Activated CD4-positive, alpha-beta T cell treated with anti-CD3 and anti-CD28 coated beads, Interleukin-2, amount 50 U/mL, for 24 hours (primary cell): ENCODE measurements at places on chromosomes 6 and 20.

- DNase-seq, result no peak
Measured at GRCh38 chr6:11815231-11815630, 36.6 kb upstream of the ADTRP start.

DNA sequence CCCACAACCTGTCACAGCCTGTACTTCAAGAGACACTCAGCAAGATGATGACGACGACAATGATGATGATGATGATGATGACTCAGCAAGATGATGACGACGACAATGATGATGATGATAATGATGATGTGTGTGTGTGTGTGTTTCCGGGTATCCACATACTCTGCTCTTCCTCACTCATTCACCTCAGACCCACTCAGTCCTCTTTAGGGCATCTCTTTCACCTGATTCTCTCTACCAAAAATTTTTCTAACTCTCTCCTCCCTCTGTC lies 1.2 kb upstream of the EIF6 start:
- DNase-seq, result no peak

GRCh38 chr20:45311589-45312211 lies 3.6 kb upstream of the MATN4 start:
- peak; percentile 45 for DNase-seq

GRCh38 chr6:2766767-2767656 lies 1.8 kb downstream of the WRNIP1 start:
- no peak for DNase-seq

GRCh38 chr6:165820407-165820806 lies 157.4 kb upstream of the PDE10A start:
- DNase-seq, result no peak

DNA sequence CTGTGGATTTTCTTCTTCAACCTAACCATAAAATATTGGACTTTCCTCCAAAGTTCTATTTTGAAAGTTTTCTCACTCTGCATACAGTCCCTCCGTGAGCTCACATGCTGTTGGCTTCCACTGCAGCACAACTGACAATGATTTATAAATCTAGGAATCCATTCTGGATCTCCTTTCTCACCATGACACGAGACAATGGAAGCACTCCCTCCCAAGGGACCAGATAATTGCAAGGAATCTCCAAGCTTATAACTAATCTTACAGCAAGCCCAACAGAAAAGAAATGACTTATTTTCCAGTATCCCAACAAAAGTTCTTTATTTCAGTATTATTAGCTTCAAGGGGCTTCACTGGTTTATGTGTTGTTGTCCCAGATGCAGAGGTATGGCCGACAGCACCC lies 729.0 kb downstream of the RFPL4B start:
- no peak for DNase-seq

DNA sequence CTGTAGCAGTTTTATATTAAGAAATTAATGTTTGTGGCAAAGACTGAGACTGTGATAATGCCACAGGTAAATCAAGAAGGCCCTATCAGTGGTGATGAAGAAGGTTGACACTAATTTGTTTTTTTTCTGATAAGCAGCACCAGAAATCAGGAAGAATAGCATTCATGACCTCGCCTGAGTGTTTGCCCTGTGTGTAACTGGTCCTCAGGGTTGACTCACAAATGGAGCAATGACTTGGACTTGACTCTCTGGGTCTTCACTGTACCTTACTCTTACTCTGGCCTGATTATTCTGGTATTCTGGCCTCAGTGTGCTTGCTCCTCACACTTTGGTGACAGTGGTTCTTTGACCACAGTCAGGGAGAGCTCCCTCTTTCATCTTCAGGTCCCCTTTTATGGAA lies 243.9 kb downstream of the HAO1 start:
- DNase-seq, result no peak

- no peak for DNase-seq
Measured at GRCh38 chr20:53255102-53255710, 283.0 kb downstream of the TSHZ2 start.

GRCh38 chr20:49821381-49821780 lies 8.8 kb downstream of the SLC9A8 start:
- no peak for DNase-seq

GRCh38 chr6:72699159-72699558 lies 77.3 kb downstream of the KCNQ5 start:
- no peak for DNase-seq

DNA sequence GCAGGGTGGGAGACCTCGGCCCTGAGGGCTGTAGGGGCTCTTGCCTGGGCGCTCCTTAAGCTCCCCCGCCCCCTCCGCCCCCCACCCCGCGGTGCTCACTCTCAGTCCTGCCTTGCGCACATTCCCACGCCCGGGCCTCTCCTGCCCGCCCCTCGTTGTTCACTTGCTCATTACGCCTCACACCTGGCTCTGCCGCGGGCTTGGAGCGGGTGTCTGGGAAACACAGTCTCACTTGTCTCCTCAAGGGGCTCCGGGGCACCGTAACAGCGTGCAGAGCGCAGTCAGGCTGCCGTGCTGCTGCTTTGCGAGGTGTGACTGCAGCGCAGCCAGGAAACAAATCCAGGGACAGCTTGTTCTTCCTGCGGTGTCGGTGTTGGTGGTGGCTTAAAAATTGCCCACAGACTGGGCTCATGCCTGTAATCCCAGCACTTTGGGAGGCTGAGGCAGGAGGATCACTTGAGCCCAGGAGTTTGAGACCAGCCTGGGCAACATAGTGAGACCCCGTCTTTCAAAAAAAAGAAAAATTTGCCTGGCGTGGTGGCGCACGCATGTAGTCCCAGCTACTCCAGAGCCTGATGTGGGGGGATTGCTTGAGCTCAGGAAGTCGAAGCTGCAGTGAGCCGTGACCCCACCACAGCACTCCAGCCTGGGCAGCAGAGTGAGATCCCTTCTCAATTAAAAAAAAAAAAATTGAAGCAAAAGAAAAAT lies 4.6 kb downstream of the NPBWR2 start:
- no peak for DNase-seq

DNA sequence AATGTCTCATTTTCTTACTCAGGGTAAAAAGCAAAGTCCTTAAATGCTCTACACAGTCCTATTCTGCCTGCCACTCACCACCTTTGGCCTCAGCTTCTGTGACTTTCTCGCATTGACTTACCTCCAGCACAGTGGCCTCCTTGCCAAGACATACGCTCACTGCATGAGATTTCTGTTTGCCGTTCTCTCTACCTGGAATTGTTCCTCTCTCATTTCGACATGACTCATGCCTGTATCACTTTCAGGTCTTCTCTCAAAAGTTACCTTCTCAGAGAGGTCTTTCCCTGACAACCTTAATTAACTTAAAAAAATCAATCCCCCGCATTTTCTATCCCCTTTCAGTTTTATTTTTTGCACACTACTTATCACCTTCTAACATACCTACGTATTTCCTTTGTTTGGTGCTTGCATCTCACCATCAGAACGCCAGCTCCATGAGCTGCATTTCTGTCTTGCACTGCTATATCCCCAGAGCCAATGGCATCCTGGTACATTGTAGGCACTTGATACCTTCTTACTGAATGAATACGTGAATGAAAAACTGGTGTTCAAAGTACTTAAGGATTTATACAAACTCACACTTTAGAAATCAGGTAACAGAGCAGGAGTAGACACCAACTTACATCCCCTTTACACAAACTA lies 24.5 kb downstream of the TENT5A start:
- no peak for DNase-seq

- no peak for DNase-seq
Measured at GRCh38 chr6:10381133-10381829, 33.6 kb downstream of the TFAP2A start.

GRCh38 chr6:97674802-97675201 lies 391.8 kb upstream of the MMS22L start:
- no peak for DNase-seq

GRCh38 chr20:23570178-23570760 lies 2.0 kb upstream of the CST9L start:
- DNase-seq, result no peak

GRCh38 chr6:50724381-50725124 lies 11.2 kb downstream of the TFAP2D start:
- DNase-seq, result no peak

DNA sequence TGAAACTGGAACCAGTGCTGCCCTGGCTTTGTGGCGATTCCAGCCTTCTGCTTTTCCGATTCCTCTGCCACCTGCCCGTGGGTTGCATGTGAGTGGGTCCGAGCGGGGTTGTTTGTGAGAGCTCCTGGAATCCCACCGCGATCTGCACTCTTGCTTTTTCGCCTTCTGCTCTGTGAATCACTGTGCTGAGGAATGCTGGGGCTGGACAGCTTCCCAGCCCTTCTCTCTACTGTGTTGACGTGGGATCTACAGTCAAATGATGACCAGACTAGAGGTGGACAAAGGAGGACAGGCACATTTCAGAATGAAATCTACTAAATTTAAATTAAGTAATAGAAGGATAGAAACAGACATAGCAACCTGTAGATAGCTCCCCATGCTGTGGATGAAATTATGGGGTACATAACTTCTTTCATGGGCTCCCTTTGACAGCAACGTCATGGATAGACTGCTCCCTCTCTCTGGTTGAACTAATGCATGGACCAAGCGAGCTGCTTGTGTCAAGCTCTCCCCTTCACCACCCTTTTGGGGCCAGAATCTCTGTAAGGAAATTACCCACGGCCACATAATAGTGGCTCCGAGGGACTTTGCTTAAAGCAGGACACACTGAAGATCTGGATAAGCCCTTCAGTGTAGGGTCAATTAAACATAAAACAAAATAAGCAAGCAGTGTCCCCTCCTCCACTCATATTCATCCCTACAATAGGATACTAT lies 2.0 kb downstream of the FNDC1 start:
- DNase-seq, result no peak

GRCh38 chr6:138528137-138528536 lies 28.8 kb upstream of the NHSL1 start:
- no peak for DNase-seq

- DNase-seq, result no peak
Measured at GRCh38 chr6:143529095-143529494, 17.6 kb upstream of the FUCA2 start.

DNA sequence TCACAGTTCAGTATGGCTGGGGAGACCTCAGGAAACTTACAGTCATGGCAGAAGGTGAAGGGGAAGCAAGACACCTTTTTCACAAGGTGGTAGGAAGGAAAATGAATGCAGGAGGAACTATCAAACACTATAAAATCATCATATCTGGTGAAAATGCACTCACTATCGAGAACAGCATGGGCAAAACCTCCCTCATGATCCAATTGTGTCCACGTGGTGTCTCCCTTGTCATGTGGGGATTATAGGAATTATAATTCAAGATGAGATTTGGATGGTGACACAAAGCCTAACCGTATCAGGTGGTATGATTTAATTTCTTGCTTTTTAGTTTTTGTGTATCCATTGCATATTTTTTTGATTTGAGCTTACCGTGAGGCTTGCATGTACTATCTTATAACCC lies 133.2 kb upstream of the SYNCRIP start:
- DNase-seq, result no peak

DNA sequence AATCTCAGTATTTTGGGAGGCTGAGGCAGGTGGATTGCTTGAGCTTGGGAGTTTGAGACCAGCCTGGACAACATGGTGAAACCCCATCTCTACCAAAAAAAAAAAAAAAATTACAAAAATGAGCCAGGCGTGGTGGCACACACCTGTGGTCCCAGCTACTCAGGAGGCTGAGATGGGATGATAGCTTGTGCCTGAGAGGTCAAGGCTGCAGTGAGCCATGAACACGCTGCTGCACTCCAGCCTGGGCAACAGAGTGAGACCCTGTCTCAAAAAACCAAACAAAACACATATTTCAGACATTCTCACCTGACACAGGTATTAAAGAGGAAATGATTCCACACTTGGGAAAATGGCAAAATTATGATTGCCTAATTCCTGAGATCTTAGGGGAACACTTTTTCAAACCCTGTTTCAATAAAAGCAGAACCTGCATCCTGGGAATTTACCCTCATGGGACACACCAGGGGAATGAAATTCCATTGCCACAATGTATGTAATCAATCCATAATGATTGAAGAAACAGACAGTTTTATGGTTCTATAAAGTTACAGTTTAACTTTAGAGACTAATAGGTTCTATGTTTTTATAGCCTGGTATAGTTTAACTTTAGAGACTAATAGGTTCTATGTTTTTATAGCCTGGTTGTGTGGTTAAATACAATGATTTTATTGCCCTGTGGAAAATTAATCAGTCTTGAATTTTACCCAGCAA lies 29.6 kb upstream of the DNAAF9 start:
- no peak for DNase-seq

DNA sequence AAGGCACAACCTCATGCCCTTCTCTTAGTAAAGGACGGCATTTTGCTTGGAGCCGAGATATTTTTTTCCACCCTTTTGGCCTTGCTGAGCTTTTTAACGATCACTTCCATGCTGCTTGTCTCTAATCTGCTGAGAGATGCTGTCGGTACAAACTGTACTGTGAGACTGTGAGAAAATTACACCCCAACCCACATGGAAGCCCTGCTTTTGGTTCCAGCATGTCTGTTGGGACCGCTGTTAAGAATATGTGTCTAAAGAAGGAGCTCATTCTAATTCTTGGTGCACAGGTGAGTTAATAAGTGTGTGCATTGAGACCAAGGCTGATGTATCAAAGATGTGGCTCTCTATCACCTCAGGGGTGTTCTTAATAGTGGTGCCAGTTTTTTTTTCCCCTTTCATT lies 304.5 kb upstream of the MAP3K7 start:
- no peak for DNase-seq

GRCh38 chr20:44080064-44080463 lies 106.9 kb downstream of the JPH2 start:
- DNase-seq, result no peak

GRCh38 chr20:22512911-22513489 lies 71.4 kb downstream of the FOXA2 start:
- no peak for DNase-seq

GRCh38 chr6:7236306-7237209 lies 76.4 kb downstream of the SSR1 start:
- no peak for DNase-seq

- DNase-seq, result no peak
Measured at GRCh38 chr20:38757145-38757775, 9.0 kb downstream of the ACTR5 start.

- DNase-seq, result no peak
Measured at GRCh38 chr6:159075506-159076228, 30.9 kb upstream of the TAGAP start.

DNA sequence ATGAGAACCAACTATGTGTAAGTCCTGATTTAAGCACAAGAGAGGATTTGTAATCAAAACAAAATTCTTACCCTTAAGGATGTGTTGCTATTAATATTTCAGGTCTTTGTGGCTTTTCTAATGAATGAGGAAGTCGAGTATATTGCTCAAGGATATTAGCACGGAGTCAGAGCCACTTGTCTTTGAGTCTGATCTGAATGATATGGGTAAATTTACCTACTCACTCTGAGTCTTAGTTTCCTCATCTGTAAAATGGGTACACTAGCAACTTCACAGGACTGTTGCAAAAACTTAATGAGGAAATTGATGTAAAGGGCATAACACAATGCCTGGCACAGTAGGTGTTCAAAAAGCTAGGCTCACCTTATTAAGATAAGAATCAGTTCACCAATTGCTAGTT lies 30.0 kb upstream of the QKI start:
- no peak for DNase-seq

DNA sequence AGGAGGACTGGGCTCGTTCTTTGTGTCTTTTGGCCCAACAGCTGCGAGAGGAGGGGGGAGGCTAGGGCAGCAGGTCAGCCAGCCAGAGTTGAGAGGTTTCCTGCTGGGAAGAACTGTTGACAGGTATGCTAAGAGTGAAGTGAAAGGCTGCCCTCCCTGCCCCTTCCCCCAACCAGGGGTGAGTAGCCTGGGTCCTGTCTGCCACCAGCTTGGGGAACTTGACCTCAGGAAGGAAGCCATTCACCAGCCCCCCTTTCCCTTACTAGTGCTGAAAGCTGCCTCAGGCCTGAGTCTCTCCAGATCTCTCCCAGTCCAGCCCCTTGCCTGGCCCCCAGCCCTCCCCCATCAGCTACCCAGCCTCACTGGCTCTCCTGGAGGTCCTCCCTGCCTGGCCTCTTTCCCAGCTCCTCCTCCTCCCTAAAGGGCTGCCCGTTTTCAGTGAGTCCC lies 20.7 kb upstream of the ZNF76 start:
- no peak for DNase-seq
